ENCODE measurements at places on chromosomes 3 and 15. TPM values are rescaled to one million over a fixed set of nuclear protein-coding genes. Genes with fewer than 3 reads are reported as not detected.

Gene SLC22A14
- not detected for total RNA-seq

Gene PFKFB4
- total RNA-seq = 14.4 TPM

Gene KLHL40
- total RNA-seq = not detected

Gene GXYLT2
- total RNA-seq = 16.1 TPM

Gene GNAI2
- 226 TPM for total RNA-seq

Gene RTF1
- total RNA-seq = 16.0 TPM

Gene TGM4
- not detected for total RNA-seq

Gene RLBP1
- total RNA-seq = not detected

Gene FBLN2
- total RNA-seq = 18.0 TPM

Gene CAND2
- 6.4 TPM for total RNA-seq

Gene CDHR4
- 0.12 TPM for total RNA-seq

Gene CTDSPL
- total RNA-seq = 38.2 TPM

Gene HTR3E
- not detected for total RNA-seq

Gene TIGIT
- not detected for total RNA-seq

Gene TBC1D2B
- 26.7 TPM for total RNA-seq

Gene ANKUB1
- not detected for total RNA-seq

Gene EPHA3
- total RNA-seq = 1.9 TPM

Gene SPRED1
- total RNA-seq = 56.8 TPM

All from uterine smooth muscle cell (primary cell).